ENCODE measurements at places on chromosomes 12 and 14. TPM values are rescaled to one million over a fixed set of nuclear protein-coding genes. Genes with fewer than 3 reads are reported as not detected.

Gene KRT83
- not detected for total RNA-seq

Gene INTS13
- 27.7 TPM for total RNA-seq

Gene COPZ1
- total RNA-seq: 111 TPM

Gene KRT85
- not detected for total RNA-seq

Gene OR4E2
- not detected for total RNA-seq

Gene LAG3
- not detected for total RNA-seq

Gene SLC10A1
- total RNA-seq: not detected
